Activated CD8-positive, alpha-beta T cell treated with anti-CD3 and anti-CD28 coated beads for 36 hours (primary cell): ENCODE measurements at places on chromosomes 13 and 19. TPM values are rescaled to one million over a fixed set of nuclear protein-coding genes. Genes with fewer than 3 reads are reported as not detected.
A peak's percentile ranks its signal among the peaks of the same experiment; 100 is the strongest.

- H3K27ac ChIP-seq: no peak overlapping the region
- no peaks in the 10 kb centered on the region for H3K27me3 ChIP-seq
- DNase-seq: no peak
- no peak overlapping the region for H3K4me3 ChIP-seq
- H3K36me3 ChIP-seq: peaks cover 29% of the 10 kb centered on the region
- H3K4me1 ChIP-seq: peaks cover 14% of the 10 kb centered on the region
Observed at GRCh38 chr19:1584500-1585242, 8.0 kb downstream of the MBD3 start.

- H3K27me3 ChIP-seq: peaks cover 28% of the 10 kb centered on the region
- H3K4me3 ChIP-seq: no peak overlapping the region
- no peak for DNase-seq
- H3K4me1 ChIP-seq: peaks cover 8% of the 10 kb centered on the region
Observed at GRCh38 chr13:75423946-75424345, 58.0 kb downstream of the TBC1D4 start.

The CD37 gene
- total RNA-seq: 131 TPM

GRCh38 chr13:112072534-112073244 lies 5.7 kb downstream of the SOX1 start:
- peaks cover 5% of the 10 kb centered on the region for H3K4me1 ChIP-seq
- no peak for DNase-seq
- H3K27ac ChIP-seq: no peak overlapping the region
- H3K36me3 ChIP-seq: peaks cover 12% of the 10 kb centered on the region
- no peak overlapping the region for H3K4me3 ChIP-seq

DNA sequence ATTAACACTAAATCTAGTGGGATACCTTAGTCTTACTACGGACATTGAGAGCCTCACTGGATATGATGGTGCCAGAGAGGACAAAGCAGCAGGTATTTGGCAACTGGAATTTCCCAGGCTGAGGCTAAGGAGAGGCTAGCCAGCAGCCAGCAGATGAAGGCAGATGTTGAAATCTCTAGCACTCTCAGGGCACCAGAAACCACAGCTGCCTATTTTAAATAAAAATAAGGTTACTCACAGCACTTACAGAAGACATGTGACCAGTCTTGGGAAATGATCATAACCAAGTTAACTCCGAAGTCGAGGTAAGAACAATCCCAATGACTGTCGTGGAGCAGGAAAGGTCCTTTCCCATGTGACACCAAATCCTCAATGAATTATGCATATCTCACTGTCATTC lies 1726.0 kb downstream of the EFNB2 start:
- no peaks in the 10 kb centered on the region for H3K27me3 ChIP-seq
- no peak for DNase-seq
- H3K4me3 ChIP-seq: no peak overlapping the region

The ZNF442 gene
- 1.8 TPM for total RNA-seq

The UHRF1 gene
- total RNA-seq: 173 TPM

The RPS28 gene
- total RNA-seq: 2,492 TPM

DNA sequence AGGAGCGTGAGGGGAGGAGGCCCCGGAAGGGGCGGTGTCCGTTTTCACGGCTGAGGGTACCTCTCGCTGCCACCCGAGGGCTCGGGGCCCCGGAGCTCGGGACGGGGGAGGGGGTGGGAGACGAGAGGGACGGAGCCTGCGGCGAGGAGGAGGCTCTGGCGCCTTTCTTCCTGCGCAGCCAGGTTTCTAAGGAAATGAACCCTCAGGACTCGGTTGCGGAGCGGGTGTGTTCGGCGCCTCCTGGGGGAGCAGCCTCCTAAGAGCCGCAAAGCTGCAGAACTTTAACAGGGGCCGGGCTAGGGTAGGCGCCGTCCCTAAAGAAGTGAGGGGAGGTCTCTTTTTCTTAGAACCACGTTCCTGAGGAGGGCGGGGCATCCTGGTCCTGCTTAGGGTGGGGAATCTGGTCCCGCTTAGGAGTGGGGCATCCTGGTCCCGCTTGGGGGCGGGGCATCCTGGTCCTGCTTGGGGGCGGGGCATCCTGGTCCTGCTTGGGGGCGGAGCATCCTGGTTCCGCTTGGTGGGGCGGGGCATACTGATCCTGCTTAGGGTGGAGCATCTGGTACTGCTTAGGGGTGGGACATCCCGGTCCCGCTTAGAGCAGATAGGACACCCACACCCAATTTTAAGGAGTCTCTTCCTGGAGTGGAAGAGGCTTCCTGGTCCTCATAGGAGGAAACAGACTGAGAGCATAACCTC lies 6.2 kb downstream of the SYT5 start:
- H3K27ac ChIP-seq: no peak overlapping the region
- H3K4me1 ChIP-seq: peaks cover 16% of the 10 kb centered on the region
- peak; percentile 55 for DNase-seq
- peak overlapping the region; percentile 47 for H3K4me3 ChIP-seq
- H3K36me3 ChIP-seq: no peaks in the 10 kb centered on the region

GRCh38 chr13:25733696-25734435 lies 317.9 kb downstream of the SHISA2 start:
- no peak overlapping the region for H3K4me3 ChIP-seq
- no peaks in the 10 kb centered on the region for H3K36me3 ChIP-seq
- DNase-seq: no peak
- H3K4me1 ChIP-seq: peaks cover 11% of the 10 kb centered on the region
- H3K27me3 ChIP-seq: no peaks in the 10 kb centered on the region
- H3K27ac ChIP-seq: no peak overlapping the region

- H3K4me3 ChIP-seq: no peak overlapping the region
- no peaks in the 10 kb centered on the region for H3K36me3 ChIP-seq
- no peak overlapping the region for H3K27ac ChIP-seq
- DNase-seq: no peak
- no peaks in the 10 kb centered on the region for H3K4me1 ChIP-seq
- H3K27me3 ChIP-seq: no peaks in the 10 kb centered on the region
Observed at GRCh38 chr13:71618159-71618558, 248.8 kb downstream of the DACH1 start.

The GSX1 gene
- total RNA-seq: not detected

- H3K36me3 ChIP-seq: peaks cover 15% of the 10 kb centered on the region
- peaks cover 58% of the 10 kb centered on the region for H3K4me1 ChIP-seq
- H3K27ac ChIP-seq: no peak overlapping the region
- no peaks in the 10 kb centered on the region for H3K27me3 ChIP-seq
- no peak overlapping the region for H3K4me3 ChIP-seq
Observed at GRCh38 chr13:97253581-97254293, 31.6 kb downstream of the MBNL2 start.

DNA sequence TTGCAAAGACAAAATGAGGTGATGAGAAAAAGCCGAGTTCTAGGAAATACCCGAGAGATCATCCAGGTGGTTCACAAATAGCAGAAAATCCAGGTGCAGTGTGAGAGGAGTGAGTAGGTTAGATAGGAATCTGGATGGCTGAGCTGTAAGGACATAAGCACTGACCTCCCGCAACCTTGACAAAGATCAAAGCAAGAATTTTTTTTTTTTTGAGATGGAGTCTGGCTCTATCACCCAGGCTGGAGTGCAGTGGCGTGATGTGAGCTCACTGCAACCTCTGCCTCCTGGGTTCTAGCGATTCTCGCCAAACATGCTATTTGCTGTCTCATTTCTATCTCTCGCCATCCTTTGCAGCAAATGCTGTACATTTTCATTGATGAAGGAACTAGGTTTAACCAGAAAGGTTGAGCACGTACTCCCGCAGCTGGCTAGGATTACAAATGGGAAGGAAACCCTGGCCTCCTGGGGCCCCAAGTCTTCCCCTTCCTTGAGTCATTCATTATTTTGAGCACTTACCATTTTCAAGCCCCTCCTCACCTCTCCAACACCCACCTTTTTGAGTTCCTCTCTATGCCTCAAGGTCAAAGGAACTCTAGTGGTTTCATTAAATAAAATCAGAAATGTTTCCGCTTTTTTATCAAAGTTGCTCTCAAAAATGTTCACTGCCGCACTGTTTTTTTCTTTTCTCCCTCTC lies 38.8 kb downstream of the NLRP12 start:
- peaks cover 8% of the 10 kb centered on the region for H3K27me3 ChIP-seq
- no peak overlapping the region for H3K4me3 ChIP-seq
- H3K4me1 ChIP-seq: peaks cover 4% of the 10 kb centered on the region
- no peak for DNase-seq

- no peak overlapping the region for H3K27ac ChIP-seq
- no peaks in the 10 kb centered on the region for H3K36me3 ChIP-seq
- H3K4me3 ChIP-seq: no peak overlapping the region
- DNase-seq: peak; percentile 75
Observed at GRCh38 chr19:4352701-4353121, 9.3 kb downstream of the MPND start.
